Activated CD4-positive, alpha-beta memory T cell treated with anti-CD3 and anti-CD28 coated beads for 36 hours (primary cell): ENCODE measurements at places on chromosomes 6 and 20.

- DNase-seq = no peak
Observed at GRCh38 chr6:120805276-120805675, 529.0 kb downstream of the TBC1D32 start.

- peak; percentile 68 for DNase-seq
Observed at GRCh38 chr20:4962241-4962855, 39.0 kb downstream of the SLC23A2 start.

GRCh38 chr6:137853569-137854213 lies 13.4 kb upstream of the TNFAIP3 start:
- DNase-seq = no peak

- no peak for DNase-seq
Observed at GRCh38 chr20:51767867-51768758, at the start of gene ATP9A. Gene ATP9A (minus strand): TSS chr20:51768390. CDS start chr20:51768369, 21 bp downstream.
